D721Med (cell line): ENCODE measurements at places on chromosomes 1 and 21.

GRCh38 chr1:56451491-56451890, 127.9 kb downstream of the PLPP3 start:
- DNase-seq = no peak

DNA sequence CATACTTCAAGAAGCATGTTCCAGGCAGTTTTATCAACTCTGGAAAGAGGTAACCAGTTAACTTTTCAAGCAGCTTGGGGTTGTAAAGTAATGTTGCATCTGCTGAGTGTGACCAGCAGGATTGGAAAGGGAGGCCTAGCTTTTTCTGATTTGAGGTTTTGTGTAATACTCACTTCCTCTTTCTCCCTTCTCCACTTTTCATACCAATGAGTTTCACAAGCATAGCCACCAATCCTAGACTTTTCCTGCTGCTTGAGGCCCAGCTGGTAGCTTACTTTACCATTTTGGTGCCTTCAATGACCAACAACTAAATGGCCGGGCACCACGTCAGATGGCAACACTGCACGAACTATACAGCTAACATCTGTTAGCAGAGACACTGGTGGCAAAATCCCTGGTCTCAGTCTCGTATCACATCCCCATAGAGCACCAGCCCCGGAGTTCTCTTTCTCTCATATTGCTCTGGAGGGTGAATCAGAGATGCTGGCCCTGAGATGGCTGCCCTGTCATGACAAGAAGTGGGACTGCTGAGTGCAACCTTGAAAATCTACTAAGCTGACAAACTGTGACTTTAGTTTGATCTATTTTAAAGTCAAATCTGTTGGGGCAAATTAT, 14.8 kb upstream of the GPR88 start:
- no peak for DNase-seq

GRCh38 chr1:159897962-159898361, 2.0 kb downstream of the CFAP45 start:
- no peak for DNase-seq

GRCh38 chr1:24481843-24482610, 20.6 kb upstream of the RCAN3 start:
- no peak for DNase-seq

DNA sequence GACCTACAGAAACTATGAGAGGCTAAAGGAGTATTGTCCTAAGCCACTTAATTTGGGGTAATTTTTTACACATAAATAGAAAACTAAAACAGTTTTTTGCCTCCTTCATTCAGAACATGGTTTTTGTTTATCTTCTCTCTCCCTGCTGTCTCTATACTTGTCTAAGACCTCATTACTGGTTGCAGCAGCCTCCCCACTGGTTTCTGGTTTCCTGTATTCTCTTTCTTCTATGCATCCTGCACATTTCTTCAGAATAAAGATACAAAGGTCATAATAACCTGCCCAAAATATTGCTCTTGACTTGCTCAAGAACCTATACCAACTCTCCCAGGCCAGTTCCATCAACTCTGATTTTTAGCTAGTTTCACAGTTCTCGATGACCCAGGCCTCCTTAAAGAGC, 19.8 kb upstream of the BOLA1 start:
- no peak for DNase-seq

DNA sequence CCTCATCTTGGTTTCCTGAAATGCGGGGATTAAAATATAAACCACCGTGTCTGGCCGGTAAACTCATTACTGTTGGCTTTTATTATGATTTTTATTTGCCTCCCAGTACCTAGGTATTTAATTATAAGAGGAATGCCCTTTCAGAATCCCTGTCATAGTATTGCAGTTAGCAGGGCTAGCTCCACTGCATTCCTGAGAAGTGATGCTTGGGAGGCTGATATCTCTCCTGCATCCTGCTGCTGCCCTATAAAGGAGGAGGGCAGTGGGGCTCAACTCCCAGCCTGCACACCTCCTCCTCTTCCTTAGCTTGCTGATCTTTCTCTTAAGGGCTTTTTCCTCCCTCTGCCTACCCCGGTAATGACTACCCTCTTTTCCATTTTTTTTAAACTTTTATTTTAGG, 19.9 kb upstream of the DISC1 start:
- DNase-seq = no peak

DNA sequence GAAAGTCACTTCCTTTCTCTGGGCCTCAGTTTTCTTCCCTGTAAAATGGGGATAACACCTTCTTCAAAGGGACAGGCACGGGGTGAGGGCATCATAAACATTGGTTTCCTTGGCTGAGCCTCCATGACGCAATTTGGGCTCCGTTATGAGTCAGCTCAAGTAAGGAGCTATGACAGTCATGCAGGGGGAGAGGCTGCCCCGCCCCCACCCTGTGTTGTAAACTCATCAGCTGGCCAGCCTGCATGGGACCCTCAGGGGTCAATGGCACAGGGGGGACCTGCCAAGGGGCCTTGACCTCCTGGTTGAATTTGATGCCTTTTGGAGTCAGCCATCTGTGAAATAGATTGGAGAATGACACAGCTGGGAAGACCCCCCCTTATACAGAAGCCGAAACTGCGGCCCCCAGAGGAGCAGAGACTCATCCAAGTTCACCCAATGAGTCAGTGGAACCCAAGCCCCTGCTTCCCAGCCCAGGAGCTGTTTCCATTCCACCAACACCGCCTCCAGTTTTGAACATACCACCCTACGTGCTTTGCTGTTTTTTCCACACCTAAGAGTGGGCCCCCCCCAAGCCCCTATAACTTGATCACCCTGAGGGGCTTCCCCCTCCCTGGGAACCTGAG, 36.8 kb upstream of the RUNX3 start:
- no peak for DNase-seq

DNA sequence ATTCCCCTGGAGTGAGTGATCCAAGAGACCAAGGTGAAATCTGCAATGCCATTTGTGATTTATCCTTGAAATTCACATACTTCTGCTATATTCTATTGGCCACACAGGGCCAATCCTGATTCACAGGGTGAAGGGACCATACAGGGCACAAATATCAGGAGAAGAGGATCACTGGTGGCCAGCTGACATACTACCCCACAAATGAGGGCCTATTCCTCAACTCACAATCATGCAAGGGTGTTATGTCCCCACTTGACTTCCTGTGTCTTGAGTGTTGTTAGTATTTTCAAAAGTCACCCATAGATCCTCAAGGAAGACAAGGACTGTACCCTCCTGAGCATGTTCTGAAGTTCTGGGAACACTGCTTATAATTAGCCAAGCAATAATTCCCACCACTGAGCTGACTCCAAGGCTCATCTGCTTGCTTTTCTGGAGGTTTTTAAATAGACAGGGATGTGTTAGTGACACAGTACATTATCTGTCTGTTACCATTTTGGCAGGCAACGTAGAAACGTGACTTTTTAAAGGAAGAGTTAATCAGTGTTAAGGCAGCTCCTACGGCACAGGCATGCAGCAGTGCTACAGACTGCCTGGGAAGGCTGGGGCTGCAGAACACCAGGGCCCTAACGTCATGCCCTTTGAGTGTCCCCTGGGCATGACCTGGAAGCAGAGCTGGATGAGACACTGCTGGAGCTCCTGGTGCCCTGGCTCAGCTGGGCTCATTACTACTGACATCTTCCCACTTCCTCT, 137.4 kb downstream of the FAM78B start:
- no peak for DNase-seq

- no peak for DNase-seq
These were observed 5.1 kb downstream of the LYPD8 start for GRCh38 chr1:248750496-248750895.

DNA sequence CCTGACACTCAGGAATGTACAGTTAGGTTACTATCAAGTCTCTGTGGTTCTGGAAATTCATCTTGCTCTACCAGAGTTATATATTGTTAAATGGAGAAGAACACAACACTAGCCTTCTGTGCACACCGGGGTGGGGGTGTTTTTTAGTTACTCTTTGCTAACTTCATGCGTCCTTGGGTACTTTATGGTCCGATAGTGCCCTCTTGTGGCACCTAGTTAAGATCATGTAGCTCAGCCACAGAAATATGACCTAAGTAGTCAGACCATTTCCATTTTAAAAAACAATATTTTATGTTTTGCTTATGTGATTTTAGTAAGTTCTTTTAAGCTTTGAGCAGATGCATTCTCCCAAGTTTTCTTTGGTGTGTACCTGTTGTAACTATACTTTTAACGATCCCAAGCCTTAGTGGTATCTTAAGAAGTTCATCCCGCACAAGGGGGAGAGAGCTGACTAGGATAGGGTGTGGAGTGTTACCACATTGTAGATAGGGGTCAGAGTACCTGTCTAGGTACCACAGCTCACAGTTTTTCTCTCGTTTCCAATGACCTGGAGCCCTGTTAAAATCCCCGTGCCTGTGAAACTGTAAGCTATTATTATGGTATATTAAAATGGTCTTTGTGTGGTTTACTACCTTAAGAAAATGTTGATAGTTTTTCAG, 20.6 kb upstream of the SH3D21 start:
- DNase-seq = no peak

DNA sequence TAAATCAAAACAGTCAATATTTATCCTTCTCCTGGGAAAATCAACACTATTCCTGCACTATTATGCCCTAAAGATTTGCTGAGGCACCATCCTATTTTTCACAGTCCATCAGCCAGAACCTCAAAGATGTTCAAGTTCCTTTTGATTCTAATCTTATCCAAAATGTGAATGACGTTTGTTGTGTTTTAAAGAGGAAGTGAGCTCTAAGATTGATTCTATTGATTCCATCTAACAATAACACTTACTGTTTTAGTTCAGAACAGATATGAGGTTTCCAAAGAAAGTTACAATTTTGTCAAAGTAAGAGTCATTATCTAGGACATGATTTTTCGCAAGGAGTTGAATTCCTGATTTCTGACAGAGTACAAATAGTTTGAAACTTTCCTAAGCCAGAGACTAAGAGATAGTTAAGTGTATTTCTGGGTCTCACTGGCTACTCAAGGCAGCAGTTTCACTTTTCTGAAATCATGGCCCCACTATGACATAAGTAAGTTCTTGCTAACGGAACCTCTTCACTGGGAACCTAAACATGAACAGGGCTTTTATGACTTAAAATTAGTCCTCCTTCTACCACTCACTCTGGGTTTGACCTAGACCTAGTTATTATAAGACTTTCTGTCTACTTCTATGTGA, 84.7 kb downstream of the LHX9 start:
- DNase-seq = no peak

DNA sequence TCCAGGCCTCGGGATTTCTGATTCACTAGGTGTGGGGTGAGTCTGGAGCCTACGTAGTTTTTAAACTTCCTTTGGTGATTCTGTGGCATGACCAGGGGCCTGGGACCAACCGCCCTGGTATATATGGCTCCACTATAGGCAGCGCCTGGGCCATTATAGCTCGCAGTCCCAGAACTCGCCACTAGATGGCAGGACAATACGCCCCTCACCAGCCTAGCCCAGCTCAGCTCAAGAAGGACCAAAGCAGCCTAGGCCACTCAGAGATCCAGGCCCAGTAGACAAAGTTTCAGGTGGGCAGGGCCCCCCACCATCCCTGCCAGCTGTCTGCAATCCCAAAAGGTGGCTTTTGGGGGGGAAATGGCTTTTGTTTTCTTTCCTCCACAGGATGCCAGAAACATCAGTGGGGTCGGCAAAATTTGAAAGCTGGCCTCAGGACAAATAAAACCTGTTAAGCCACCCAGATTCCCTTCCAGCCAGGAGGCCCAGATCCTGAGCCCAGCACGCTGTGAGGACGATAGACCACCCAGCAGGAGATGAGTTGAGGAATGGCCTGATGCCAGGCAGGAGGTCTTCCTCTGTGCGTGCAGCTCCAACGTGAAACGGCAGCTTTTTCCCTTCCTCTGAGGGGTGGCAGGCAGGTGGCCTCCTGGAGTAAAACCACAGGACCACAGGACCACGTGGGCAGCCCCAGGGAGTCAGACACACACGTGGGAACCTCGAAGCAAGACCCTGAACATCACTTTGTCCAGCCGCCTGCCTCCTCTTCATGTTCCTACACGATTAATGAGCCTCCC, 24.8 kb upstream of the TMEM51 start:
- peak; percentile 43 for DNase-seq

GRCh38 chr1:147892216-147892615, 10.4 kb upstream of the GJA8 start:
- DNase-seq = no peak
